ENCODE measurements at places on chromosomes 5 and 9.

- no peak for DNase-seq
Measured at GRCh38 chr5:1568201-1568979, 44.6 kb upstream of the LPCAT1 start.

GRCh38 chr5:11496137-11496719 lies 408.0 kb downstream of the CTNND2 start:
- DNase-seq = no peak

DNA sequence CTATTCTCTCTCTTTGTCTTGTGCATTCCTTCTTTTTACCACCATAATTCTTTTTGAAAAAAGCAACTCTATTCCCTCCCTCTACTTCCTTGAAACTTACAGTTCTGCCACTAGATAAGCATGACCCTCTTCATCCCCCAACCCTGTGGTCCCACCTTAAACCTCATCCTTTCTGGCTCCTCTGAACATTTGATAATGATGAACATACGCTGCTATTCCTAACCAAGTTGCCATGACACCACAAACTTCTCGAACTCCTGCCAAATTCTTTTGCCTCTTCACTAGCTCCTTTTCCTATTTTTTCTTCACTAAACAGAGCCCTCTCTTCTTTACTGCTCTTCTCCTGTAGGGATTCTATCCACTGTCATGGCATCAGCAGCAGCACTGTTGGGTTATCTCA lies 57.1 kb downstream of the MOCS2 start:
- DNase-seq = no peak

DNA sequence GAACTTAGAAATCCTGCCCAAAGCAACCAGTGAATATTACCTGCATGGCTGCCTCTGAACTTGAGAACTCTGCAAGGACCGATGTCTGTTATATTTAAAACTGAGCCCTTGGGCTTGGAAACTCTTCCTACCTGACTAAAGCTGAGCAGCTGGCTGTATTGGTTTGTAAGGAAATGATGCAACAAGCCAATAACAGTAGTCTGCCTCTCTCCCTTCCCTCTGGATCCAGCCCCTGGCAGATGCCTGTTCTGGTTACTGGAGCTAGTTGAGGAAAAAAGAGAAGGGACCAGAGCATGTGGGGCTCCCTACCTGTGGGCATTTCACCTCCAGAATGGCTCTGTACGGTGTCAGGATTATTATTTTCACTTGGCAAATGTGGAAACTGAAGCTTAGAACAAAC lies 34.7 kb downstream of the SH3RF2 start:
- no peak for DNase-seq

- DNase-seq = no peak
Measured at GRCh38 chr5:131281133-131281867, 17.4 kb downstream of the CDC42SE2 start.

DNA sequence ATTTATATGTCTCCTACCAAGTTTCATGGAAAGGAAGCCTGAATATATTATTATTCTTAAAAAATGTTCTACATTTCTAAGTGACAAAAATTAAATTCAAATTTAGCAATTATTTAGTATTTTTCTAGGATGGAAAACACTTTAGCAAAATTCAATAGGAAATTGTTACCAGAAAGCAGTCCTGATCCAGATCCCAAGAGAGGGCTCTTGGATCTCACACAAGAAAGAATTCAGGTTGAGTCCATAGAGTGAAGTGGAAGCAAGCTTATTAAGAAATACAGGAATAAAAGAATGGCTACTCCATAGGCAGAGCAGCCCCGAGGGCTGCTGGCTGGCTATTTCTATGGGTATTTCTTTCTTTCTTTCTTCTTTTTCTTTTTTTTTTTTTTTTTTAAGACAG lies 44.7 kb downstream of the LRRC70 start:
- no peak for DNase-seq

- no peak for DNase-seq
Measured at GRCh38 chr9:138015021-138015829, 137.6 kb downstream of the CACNA1B start.

- DNase-seq = no peak
Measured at GRCh38 chr5:180006141-180006540, 65.4 kb downstream of the RNF130 start.

DNA sequence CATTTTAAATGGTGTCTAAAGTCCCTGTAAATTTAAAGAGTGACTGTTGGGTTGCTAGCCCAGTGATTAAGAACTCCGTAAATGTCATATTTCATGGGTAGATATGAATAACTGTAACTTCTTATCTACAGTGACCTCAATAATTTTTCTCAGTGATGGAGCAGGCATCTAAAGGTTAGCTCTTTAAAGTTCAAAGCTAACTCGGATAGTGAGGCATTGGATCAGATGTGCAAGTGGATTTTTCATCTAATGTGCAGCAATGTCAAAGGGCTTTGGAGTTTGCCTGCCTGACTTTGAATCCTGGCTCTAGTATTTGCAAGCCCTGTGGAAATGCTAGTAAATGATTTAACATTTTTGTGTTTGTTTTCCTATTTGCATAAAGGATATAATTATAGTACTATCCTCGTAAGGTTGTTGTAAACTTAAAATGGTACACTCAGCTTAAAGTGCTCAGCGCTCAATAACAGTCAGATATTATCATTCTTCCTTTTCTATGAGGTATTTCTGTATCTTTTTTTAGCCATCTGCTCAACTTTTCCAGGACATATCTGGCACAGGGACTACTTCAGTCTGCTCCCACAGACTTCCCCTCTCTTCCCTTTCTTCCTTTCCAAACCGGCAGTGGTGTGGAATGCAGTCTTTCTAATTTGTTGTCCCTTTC lies 163.7 kb upstream of the ELL2 start:
- DNase-seq = no peak
